ENCODE measurements at places on chromosomes 4 and X.

GRCh38 chr4:85062466-85062865, 96.0 kb upstream of the WDFY3 start:
- no peak for DNase-seq

DNA sequence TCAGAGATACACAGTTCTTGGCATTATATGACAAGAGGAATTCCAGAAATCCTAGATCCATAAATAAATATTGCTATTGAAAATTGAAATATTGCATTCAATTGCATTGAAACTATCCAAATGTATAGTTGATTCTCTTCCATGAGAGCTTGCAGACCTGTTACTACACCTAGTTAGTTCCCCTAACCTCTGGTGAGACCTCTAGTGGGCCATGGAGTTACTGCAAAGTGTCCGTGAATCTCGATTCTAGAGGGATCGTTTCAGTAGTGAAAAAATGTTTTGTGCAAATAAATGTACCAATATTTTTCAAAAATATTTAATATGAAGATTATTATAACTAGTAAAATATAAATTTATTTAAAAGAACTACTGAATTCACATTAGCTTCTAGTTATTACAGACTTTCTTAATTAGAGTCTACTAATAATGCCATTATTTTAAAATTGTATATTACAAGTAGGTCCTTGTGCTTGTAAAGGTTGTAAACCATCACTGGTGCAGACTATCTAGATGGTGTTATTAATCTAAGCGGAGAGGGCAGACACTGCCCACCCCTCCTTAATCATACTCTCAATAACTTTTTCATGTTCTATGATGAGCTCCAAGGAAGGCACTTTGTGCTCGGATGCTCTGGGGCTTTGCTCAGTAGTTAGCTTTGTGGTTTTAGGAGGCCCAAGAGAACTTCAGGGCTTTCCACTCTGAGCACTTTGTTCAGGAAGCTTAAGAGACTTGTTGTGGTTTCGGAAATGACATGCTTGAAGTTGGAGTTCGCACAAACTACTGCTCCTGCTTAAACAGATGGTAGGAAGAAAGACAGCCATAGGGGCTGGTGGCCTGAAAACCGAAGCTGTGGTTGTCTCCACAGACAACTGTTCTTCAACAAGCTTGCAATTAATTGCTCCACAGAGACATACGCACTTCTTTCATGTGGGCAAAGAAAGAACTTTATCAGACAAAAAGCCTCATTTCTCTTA, 42.8 kb downstream of the IL21 start:
- no peak for DNase-seq

DNA sequence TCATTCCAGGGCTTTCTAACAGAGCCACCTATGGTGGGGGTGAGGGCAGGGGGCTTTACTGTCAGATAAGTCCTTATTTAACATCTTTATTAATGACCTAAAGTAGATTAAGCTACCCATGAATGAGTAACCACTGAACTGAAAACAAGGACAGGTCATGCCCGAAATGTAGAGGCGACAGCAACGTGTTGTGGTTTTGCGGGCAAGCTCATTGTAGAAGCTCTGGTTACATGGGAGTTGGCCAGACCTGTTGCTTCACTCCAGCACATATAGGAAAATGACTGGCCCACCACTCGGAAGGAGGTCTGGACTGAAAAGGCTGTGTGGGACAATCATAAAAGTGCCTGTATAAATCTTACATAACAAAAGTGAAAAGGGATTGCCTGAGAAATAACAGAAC, 109.6 kb upstream of the NDP start:
- DNase-seq, result no peak

DNA sequence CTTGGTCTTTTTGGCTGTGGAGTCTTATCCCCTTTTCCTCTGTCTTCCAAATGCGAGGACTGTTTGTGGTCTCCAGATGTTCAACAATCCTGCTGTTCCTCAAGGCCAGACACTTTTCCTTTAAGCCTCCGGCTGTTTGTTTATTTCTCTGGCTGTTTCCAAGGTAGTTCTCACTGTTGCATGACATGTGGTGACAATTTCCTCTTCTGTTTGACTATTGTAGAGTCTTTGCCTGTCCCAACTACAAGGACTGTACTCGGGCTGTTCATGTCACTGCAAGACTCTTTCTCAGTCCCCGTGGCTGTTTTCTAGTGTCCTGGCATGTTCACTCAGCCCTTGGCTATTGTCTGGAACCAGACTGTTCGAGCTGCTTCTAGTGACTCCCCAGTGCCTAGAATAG, 50.6 kb downstream of the ZNF157 start:
- no peak for DNase-seq

DNA sequence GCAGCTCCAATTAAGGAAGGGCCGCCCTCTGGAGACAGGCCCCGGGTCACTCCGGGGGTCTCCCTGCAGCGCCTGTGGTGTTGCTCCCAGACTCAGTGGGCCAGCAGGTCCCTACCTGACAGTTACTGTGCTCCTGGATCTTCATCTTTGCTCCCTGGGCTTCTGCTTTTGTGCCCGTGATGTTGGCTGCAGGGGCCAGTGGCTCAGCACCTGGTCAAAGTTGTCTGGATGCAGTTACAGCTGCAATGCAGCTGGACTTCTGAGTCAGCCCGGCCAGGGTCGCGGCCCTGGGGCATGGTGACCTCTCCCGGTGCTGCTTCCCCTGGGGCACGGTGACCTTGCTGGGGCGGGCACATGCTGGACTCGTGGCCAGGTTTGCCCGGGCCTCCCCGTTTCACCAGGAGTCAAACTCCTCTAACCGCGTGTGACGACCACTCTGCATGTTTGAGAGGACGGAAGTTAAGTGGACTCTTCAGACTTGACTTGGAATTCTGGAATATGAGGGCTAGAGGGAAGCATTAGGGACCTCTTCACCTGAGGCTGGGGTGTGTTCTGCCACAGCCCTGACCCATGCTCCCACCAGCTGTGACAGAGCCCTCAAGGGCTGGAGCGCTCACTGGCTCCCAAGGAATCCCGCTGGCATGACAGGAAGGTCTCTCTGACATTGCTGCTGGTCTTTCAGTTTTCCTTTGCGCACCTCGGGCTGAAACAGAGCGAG, 3.7 kb downstream of the CTAG2 start:
- no peak for DNase-seq

DNA sequence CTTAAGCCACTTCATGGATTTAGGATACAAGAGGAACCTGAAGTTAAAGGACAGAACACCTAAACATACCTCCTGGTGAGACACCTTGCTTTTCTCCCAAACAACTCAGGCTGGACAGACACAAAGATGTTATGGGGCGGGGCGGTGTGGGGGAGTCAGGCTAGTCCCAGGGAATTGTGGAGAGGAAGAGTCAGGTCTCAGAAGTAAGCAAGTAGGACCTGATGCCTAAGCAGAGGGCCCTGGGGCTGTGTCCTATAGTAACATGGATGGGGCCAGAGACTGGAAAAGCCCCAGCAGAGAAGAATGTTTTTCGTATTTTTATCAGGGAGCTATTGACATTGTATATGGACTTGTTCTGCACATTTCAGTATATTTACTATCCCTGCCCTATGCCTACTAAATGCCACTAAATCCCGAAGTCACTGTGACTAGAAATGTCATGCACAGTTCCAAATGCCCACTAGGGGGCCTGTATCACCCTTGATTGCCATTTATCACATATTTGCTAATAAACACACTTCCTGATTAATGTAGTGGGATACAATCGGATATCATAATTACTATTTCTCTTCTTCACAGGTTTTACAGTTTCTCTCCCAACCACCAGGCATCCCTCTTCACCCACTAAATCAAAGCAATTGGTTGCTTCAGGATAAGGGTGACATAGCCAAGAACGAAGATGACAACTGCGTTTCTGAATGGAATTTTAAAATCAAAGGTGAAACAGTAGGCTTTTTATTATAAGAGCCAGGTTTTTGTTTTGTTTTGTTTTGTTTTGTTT, 23.8 kb upstream of the ARHGAP10 start:
- no peak for DNase-seq

Data from islet precursor cell (in vitro differentiated cells).